ENCODE measurements at places on chromosomes 3 and 15.

DNA sequence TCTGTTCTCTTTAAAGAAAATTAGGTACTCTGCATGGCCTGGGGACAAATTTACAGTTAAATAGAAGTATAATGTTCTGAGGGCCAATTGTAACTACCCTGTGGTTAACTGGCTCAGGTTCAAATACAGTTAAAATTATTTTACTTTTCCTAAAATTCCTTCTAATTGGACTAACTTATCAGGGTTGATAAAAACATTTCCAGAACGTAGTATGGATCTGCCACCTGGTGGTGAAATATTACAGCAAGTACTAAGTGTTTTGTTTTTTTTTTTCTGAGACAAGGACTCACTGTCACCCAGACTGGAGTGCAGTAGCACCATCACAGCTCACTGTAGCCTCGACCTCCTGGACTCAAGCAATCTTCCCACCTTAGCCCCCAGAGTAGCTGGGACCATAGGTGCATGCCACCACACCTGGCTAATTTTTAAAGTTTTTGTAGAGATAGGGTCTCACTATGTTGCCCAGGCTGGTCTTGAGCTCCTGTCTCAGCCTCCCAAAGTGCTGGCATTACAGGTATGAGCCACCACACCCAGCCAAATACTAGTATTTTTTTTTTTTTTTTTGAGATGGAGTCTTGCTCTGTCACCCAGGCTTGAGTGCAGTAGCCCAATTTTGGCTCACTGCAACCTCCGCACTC is 29.2 kb downstream of the NEO1 start:
- DNase-seq: no peak

GRCh38 chr15:98800437-98801233 is 152.3 kb downstream of the IGF1R start:
- DNase-seq: no peak

GRCh38 chr15:65027593-65027992 is 1.8 kb downstream of the MTFMT start:
- DNase-seq: no peak

DNA sequence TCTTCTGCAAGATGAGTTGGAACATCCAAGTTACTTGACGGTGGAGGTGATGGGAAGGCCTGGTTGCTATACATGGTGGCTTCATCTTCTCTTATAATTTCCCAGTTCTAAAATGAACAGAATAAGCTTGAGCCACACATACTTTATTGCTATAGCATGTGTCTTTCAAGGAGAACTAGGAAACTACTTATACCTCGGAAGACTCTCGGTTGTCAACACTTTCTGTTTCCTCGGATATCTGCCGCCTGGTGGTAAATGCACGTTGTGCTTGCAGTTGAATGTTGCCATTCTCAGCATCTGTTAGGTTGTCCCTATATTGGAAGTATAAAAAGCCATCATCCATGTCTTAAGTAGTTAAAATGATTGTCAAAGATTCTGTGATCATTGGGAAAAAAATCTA is 117.5 kb upstream of the PRTG start:
- no peak for DNase-seq

DNA sequence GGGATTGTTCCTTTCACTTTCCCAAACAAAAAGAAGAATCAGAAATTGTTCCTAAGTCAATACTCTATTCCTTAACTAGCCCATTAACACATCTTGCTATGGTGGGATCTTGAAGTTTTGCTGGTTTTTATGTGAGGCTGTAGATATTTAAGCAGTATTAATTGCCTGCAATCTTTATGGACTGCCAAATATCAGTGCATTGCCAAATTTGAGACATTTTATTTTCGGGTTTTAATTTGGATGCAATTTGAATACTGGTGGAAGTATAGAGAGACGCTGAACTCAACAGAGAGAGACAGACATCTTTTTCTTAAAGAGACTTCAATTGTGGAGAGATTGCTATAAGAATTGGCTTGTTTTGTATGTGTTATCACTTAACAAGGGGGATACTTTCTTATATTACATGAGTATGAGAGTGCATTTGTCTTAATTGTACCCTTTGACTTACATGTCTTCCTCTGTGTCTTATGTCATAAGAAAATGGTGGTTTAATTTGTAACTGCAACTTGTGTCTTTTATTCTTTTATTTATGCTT is 10.0 kb downstream of the CADM2 start:
- DNase-seq: no peak

GRCh38 chr15:89356634-89357298 is 22.1 kb upstream of the POLG start:
- no peak for DNase-seq

DNA sequence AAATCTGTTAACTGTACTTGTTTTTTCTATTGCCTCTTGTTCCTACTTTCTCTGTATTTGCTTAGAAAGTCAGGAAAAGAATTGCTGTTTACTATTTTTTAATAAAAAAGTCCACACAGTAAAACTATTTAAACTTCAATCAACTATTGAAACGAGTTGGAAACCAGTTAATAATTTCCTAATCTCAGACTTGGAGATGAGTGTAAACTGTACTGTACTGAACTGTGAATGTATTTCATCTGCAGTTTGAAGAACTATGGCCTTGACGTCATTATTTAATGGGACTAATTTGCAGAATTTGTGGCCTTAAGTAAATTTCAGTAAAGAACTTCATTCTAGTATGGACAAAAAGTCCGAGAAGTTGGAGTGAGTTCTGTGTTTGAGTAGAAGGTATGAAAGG is 89.1 kb downstream of the LRRC28 start:
- DNase-seq: no peak

DNA sequence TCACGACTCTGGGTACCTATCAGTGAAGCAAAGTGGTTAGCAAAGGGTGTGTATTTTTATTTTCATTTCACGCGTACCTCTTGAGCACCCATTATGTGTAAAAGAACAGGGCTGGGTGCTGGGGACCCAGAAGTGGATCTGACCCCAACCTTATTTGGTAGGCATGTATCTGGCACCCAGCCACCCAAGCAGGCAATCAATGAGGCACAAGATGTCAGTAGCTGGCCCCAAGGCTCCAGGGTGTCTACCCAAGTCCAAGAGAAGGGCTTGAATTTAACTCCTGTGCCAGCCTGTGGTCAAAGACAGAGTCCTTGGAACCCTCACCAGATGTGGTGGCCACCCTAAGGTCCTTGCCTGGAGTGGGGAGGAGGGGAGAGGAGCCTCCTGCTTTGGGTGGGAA is 5.7 kb downstream of the PLEKHO2 start:
- DNase-seq: no peak

DNA sequence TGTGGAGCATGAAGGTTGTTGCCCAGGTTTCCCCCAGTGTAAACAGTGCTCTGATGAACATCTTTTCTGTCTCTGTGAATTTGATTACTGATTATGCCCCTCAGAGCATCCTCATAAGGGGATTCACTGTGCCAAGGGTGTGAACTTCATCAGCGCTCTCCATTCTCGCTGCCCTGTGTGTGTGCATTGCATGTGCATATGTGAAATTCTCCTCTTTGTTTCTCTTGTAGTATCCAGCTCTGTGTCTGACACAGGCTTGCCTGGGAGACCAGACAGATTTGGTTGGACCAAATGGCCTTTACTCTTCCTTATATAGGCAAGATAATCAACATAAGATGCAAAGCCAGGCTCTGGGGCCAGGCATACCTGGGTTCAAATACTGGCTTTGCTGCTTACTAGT is 21.9 kb downstream of the CACNA2D3 start:
- DNase-seq: no peak

DNA sequence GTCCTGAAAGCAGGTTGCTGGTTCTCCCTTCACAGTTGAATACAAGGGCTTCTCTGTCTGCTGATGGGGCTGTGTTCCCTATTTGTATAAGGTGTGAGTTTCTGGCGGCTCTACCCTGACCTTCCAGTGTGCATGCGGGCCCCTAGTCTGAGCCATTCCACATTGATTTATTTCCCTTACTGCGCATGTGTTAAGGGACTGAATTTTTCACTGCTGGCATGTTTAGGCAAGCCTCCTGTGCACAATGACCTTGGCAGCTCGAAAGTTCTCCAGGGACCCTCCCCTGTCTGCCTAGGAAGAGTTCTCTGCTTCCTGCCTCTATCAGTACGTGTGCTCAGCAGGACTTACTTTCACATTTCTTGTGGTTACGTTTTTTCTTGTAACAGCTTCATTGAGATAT is 11.4 kb downstream of the TRAK1 start:
- DNase-seq: no peak

All from activated CD4-positive, alpha-beta T cell treated with anti-CD3 and anti-CD28 coated beads, Interleukin-2, amount 50 U/mL, for 4 hours (primary cell).